ENCODE measurements at places on chromosomes 2 and 18.

- no peaks in the 10 kb centered on the region for H3K27me3 ChIP-seq
- peak; percentile 50 for DNase-seq
- peaks cover 15% of the 10 kb centered on the region for H3K4me1 ChIP-seq
- H3K4me3 ChIP-seq: peak overlapping the region; percentile 84
These were observed 653 bp upstream of the ANKAR start for GRCh38 chr2:189673661-189674373.

GRCh38 chr2:239836021-239836765 lies 188.9 kb downstream of the NDUFA10 start:
- H3K27me3 ChIP-seq: no peaks in the 10 kb centered on the region
- H3K36me3 ChIP-seq: no peaks in the 10 kb centered on the region

GRCh38 chr2:7061921-7062320 lies 144.7 kb downstream of the RNF144A start:
- no peaks in the 10 kb centered on the region for H3K36me3 ChIP-seq
- no peaks in the 10 kb centered on the region for H3K4me1 ChIP-seq
- no peak for DNase-seq
- H3K27ac ChIP-seq: no peak overlapping the region
- no peaks in the 10 kb centered on the region for H3K27me3 ChIP-seq

- H3K27me3 ChIP-seq: no peaks in the 10 kb centered on the region
- no peak overlapping the region for H3K4me3 ChIP-seq
- no peaks in the 10 kb centered on the region for H3K4me1 ChIP-seq
- DNase-seq: no peak
- H3K27ac ChIP-seq: no peak overlapping the region
- H3K36me3 ChIP-seq: no peaks in the 10 kb centered on the region
These were observed 3.6 kb downstream of the VIL1 start for GRCh38 chr2:218422403-218423086.

DNA sequence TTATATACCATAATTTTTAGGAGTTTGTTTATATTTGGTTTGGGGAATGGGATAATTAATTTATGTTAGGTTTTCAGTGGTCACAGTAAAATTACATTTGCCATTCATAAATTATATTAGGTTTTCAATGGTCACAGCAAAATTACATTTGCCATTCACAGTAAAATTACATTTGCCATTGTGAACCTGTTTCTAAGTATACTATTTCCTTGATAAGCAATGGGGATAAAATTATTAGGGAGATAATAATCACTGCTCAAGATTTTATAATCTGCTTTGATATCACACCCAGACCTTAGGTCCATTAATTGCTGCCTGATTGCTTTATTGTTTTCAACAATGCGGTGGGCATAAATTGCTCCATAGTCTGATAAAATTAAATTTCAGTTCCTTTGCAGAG lies 124.6 kb downstream of the ASXL3 start:
- no peak overlapping the region for H3K27ac ChIP-seq
- H3K4me3 ChIP-seq: no peak overlapping the region
- H3K4me1 ChIP-seq: no peaks in the 10 kb centered on the region
- H3K27me3 ChIP-seq: no peaks in the 10 kb centered on the region

Measured in GM23248 (cell line).